ENCODE measurements at places on chromosomes 12 and 14. TPM values are rescaled to one million over a fixed set of nuclear protein-coding genes. Genes with fewer than 3 reads are reported as not detected.

DNA sequence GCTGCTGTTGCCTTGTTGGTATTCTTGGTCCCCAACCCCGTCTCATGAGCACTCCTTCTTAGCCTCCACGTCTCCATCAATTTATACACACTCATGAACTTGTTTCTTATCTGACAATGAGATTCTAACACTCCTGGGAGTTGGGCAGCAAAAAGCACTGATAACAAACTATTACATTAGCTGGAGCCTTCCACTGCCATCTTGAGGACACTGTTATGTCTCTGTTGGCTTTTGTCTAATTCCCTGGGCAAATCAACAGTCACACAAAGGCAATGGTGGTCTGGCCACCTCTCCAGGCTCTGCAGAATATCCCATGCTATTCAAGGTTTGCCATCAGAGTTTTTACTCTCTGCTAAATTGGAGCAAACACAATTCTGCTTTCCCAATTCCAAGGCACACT, 117.8 kb upstream of the COCH start:
- DNase-seq: no peak

DNA sequence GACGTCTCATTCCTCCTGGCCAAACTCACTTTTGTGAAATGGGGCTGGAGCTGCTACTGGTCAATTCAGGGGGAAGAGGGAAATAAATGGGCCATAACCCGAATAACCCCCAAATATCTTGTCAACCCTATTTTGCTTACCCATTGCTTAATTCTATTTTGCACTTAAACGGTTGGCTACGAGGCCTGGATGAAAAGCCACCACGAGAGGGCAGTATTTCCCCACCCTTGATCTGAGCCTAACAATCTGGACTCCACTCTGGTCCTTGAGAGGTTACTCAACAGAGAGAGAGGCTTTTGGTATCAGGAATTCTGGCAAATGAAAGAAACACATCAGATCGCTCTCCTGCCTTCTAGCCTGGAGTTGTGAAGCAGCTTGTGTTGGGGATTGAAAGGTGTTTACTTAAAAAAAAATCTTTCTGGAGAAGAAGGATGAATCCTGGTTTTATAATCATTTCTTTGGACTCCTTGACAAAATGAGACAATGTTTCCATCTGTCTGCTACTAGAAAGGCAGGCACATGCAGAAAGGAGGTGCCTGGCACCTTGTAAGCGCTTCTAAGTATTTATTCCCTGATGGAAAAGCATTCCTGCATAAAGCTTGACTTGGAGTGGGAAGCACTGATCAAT, 22.4 kb upstream of the FBXO21 start:
- peak; percentile 62 for DNase-seq

GRCh38 chr14:101635749-101636560, 74.7 kb downstream of the DIO3 start:
- peak; percentile 20 for DNase-seq

- no peak for DNase-seq
Observed at GRCh38 chr12:67271976-67272375, 2.8 kb downstream of the CAND1 start.

GRCh38 chr14:105386581-105387529, 11.5 kb upstream of the TEX22 start:
- no peak for DNase-seq

Gene CLEC6A
- not detected for total RNA-seq

DNA sequence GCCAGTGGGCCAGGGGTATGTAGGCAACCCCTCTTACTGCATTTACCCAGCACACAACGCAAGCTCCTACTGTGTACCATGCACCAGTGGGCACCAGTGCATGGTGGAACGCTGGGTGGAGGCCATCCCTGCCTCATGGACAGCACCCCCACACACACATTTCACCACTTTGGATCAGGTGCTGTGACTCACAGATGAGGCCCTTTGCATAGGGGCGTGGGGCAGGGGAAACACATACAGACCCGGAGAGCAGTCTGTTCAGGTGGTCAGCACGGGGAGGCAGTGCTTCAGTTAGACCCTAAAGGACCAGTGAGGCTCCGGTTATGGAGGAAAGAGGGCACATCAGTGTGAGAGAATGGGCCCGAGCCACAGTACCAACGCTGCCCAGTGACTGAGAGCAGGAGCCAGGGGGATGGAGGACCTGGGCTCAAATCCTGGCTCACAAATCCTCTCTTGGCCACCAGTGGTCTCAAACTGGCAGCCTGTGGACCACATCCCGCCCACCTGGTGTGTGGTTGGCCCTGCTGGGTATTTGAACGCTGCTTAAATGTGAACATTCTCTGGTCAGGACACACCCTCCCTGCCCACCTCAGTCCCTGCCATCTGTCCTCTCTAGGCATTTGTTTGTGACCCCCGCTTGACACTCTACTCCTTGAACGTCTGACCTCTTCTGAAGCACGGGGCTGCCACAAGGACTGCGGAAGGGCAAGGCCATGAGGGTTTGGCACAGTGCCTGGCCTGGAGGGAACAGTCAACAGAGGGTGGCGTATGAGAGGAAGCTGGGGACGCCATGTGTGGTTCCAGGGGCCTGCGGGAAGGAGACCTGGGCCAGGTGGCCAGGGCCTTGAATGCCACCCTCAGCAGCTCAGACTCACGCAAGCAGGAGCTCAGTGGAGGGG, 46.7 kb downstream of the FAM222A start:
- DNase-seq: no peak

Gene GPR84
- not detected for total RNA-seq

- DNase-seq: peak; percentile 85
Observed at GRCh38 chr12:25386831-25387731, 136.4 kb upstream of the KRAS start.

Gene LRP1-AS
- not detected for total RNA-seq

DNA sequence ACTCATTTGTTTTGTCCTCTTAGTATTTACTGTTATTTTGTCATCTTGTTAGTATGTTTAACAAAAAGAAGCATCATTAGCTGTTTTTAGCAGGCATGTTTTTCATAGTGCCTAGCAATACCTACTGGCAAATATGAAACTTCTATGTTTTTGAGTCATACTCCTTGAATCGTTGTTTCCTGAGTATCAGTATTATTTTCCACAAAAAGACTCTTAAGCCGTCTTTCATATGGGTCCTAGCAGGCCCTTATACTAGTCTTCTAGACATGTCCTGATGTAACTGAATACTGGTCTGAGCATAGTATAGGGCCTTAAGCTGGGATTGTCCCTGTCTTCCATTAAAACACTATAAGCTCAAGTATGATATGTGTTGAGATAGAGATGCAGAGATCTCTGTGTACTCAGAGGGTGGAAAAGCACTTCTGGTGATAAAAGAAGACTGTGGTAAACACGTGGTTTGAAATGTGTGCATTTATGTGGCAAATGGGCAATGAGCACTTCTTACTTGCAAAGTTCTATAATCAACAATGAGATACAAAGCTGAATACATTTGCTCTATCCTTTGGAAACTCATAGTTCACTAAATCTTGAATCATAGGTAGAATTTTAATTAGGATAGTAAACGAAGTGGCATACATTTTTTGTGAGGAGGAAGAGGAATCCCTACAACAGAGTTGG, 348.8 kb downstream of the PDZRN4 start:
- DNase-seq: no peak

GRCh38 chr12:58408516-58408915, 467.1 kb downstream of the ATP23 start:
- DNase-seq: peak; percentile 65

Gene CEBPE
- total RNA-seq: not detected

DNA sequence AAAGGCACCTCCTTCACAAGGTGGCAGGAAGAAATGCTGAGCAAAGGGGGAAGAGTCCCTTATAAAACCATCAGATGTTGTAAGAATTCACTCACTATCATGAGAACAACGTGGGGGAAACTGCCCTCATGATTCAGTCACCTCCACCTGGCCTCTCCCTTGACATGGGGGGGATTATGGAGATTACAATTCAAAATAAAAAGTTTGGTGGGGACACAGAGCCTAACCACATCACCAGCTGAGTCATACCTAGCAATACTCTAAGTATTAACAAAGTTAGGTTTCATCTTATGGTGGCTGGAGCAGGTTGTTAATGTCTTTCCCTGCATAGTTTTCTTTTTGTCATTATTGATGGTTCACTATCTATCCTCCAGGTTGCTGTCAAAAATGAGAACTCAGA, 113.2 kb upstream of the PPFIA2 start:
- no peak for DNase-seq

DNA sequence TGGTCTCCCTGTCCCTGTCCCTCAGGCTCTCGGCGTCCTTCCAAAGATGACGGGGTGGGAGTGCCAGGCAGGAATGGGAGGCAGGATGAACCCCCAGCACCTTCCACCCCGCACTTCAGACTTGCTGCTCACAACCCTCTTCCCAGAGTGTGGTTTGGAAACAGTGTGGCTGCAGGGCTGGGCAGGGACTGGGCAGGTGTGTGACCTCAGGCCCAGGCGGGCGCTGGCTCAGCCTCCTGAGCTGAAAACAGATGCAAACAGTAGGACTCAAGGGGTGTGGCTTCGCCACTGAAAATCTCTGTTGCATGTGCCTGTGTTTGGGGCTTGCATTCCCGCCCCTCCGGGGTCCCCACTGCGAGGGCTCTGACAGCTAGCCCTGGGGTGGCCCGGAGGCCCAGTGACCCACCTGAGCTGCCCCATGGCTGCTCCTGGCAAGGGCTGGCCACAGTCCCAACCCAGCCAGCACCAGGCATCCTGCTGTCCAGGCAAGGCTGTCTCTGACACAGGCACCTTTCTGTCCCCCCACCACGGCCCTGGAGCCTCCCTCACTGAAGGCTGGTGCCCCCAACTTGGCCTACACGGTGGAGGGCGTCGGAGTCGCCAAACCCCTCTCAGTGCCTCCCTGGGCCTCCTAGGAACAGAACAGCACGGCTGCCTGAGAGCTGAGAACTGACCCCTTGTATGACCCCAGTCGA, 46.1 kb downstream of the BEGAIN start:
- no peak for DNase-seq

- no peak for DNase-seq
Observed at GRCh38 chr12:127881371-127882140, 385.4 kb upstream of the TMEM132C start.

GRCh38 chr14:51360592-51360991, 120.5 kb downstream of the TMX1 start:
- no peak for DNase-seq

DNA sequence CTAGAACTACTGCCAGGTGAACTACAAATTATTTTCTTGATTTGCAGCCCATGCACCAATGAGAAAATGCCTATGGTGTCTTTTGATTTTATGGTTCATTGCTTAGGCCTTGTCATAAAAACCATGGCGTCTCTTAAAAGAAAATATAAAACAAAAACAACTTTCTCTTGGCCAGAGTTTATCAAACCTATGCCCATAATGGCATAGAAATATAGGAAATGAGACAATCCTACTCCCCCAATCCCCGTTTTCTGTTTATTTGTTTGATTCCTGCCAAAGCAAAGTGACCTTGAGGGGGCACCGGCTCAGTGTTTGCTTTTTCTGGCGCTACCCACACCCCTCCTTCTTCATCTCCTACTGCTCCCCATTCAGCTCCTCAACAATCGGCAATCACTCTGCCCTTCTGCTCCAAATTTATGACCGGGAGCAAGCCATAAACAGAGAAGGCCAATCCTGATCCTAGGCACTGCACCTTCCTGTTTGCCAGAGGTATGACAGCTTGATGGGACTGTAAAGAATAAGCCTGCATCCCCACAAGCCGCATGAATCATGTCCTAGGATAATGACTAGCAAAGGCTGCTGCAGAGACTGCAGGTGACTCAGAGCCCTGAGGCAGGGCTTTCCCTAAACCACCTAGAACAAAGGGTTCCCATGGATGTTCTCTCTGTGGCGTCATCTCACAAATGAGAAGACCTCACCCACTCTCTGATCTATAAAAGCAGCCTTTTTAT, 874.9 kb downstream of the NRXN3 start:
- DNase-seq: peak; percentile 96

Gene C14orf132
- 0.34 TPM for total RNA-seq

DNA sequence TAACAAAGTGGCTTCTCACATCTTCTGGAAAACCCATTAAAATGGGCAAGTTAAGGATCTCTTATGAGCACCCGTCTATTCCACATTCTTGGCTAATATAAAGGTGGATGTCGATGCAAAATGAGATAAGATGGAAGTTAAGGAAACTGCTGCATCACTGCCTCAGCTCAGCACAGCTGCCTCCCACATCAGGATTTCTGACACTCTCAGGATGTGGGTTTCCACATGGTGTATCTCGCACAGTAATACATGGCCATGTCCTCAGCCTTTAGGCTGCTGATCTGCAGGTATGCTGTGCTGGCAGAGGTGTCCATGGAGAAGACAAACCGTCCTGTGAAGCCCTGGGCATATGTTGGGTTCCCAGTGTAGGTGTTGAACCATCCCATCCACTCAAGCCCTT, 1348.0 kb downstream of the TMEM121 start:
- DNase-seq: no peak

DNA sequence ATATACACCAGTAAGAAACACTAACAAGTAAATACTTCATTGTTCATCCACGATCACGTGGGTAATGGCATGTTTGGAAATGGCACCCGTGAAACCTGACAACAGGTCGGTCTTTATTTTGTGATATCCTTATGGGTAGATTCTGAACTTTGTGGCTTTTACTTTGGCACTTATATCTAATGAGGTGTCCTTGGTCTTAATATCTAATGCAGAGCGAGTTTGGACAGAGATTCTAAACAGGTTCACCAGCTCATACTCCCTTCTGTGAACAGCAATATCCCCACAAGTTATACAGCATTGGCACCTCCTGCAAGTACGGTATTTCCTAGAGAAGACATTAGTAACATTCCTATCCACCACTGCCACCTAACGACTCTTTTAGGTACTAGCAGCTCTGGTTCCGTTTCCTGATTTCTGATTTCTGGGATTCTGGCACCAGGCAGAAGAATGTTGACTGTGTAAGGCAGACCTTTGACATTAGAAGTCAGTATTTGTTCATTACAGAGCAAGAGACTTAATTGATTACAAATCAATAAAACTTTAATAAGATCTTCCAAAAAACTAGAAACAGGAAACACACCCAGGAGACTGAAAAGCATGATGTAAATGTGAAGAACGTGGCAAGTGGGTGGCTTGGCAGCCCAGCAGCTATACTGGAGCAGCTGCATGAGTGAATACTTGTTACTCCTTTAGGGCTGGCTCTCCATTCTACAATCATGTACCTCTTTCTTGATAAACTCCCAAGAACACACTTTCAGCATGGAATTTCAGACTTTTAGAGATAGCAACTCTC, 2.5 kb downstream of the ANG start:
- DNase-seq: peak; percentile 72

Gene ATP2A2
- total RNA-seq: 86.9 TPM

Gene KRT75
- total RNA-seq: 0.02 TPM

- DNase-seq: peak; percentile 77
Observed at GRCh38 chr12:31506515-31507306, 84.2 kb downstream of the DENND5B start.

- DNase-seq: no peak
Observed at GRCh38 chr14:54535646-54536045, 25.9 kb downstream of the CGRRF1 start.

Gene EPYC
- 0.17 TPM for total RNA-seq
